ENCODE measurements at places on chromosomes 4 and X. TPM values are rescaled to one million over a fixed set of nuclear protein-coding genes. Genes with fewer than 3 reads are reported as not detected.

The TGIF2LX gene
- total RNA-seq: not detected

The GC gene
- total RNA-seq: not detected

The TCEAL9 gene
- total RNA-seq: 72.4 TPM

The GPC4 gene
- 15.0 TPM for total RNA-seq

The ARMCX5 gene
- 7.5 TPM for total RNA-seq

The TLR7 gene
- 0.82 TPM for total RNA-seq

The DCAF4L1 gene
- total RNA-seq: 0.85 TPM

The TMEM187 gene
- 2.0 TPM for total RNA-seq

The PRKG2 gene
- 1.3 TPM for total RNA-seq
